NCI-H2107 (cell line): ENCODE measurements at places on chromosomes 16 and 17.

GRCh38 chr16:66442502-66443268 is 15.6 kb downstream of the BEAN1 start:
- no peak for DNase-seq

- DNase-seq = no peak
These were observed 21.8 kb downstream of the CDH8 start for GRCh38 chr16:62014319-62014923.

GRCh38 chr16:4688674-4689045 is 4.7 kb upstream of the NUDT16L1 start:
- no peak for DNase-seq

- DNase-seq = no peak
These were observed 26.4 kb upstream of the CLEC18A start for GRCh38 chr16:69924777-69925191.

DNA sequence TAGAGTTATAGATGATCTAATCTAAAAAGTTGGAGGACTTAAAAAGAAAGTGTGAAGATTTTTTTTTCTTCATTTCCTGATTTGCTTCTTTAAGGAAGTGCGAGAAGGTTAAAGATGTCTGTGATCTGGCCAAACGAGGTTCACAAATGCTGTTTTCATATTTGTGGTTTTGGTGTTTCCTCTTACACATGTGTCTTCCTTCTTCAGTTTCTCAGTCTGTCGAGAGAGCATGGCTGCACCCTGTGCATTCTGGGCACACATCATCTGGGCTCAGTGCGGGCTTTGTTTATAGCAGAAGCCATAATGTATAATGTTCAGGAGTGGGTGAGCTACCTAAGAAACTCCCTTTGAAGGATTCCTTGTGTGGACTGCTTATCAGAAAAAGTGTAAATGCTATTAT is 260.4 kb upstream of the TBX2 start:
- no peak for DNase-seq

- no peak for DNase-seq
These were observed 142.4 kb upstream of the MYOCD start for GRCh38 chr17:12523244-12523643.

GRCh38 chr16:50425648-50426047 is 56.9 kb upstream of the BRD7 start:
- DNase-seq = no peak

DNA sequence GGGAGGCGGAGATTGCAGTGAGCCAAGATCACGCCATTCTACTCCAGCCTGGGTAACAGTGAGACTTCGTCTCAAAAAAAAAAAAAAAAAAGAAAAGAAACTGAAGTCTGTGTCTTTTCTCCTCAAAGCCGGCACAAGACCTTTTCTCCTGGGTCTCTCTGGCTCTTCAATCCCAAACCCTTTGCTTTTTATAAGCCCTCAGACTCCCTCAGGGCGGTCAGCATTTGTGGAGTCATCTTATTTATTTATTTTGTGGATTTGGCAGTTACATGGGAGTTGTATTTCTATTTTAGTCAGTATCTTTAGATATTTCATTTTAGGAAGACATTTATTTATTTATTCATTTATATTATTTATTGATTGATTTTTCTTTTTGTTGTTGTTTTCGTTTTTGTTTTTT is 57.7 kb upstream of the MAP3K14 start:
- DNase-seq = no peak

DNA sequence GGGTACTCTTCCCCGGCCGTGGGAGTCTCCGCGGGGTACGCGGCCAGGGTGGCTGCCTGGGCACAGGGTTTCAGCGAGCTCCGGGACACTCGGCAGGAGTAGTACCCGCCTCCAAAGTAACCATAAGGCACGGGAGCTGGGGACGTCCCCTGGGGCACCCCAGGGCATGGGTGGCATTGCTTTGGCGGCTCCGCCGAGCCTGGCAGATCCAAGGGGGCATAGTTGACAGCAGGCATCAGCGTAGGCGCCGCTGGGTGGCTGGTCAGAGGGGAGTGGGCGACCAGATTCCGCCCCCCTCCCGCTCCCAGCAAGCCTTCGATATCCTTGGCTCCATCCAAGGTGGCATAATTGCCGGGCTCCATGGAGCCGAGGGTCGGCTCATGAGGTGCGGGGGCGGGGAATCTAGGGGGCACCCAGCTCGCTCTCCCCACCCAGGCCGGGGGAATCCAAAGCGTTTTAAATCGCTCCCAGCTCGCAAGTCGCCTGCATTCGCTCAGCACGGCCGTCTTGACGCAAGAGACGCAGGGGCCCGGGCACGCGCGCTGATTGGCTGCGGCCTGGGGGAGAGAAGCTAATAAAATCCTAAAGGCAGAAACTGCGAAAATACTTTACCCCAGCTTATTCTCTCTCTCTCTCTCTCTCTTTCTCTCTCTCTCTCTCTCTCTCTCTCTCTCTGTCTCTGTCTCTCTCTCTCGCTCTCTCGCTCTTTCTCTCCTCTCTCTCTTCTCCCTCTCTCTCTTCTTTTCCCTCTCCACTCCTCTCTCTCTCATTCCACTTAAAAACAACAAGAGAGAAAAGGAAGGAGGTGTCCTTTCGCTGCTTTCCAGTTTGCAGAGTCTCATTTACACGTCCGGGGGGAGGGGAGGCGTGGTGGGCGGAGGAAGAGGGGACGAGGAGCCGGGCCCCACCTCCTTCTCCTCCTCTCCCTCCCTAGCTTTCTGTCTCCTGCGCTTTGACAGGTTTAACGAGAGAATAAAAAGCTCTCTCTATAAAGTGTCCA is at the start of gene HOXB13:
Gene HOXB13 (minus strand): TSS at position 519 of the 1,000 bp plus-strand sequence. CDS start 157 bp downstream, at position 362.
- DNase-seq = no peak

- no peak for DNase-seq
These were observed 816 bp downstream of the HSBP1 start for GRCh38 chr16:83808573-83809014.

GRCh38 chr17:43578404-43578698 is 32.2 kb upstream of the ETV4 start:
- DNase-seq = no peak

DNA sequence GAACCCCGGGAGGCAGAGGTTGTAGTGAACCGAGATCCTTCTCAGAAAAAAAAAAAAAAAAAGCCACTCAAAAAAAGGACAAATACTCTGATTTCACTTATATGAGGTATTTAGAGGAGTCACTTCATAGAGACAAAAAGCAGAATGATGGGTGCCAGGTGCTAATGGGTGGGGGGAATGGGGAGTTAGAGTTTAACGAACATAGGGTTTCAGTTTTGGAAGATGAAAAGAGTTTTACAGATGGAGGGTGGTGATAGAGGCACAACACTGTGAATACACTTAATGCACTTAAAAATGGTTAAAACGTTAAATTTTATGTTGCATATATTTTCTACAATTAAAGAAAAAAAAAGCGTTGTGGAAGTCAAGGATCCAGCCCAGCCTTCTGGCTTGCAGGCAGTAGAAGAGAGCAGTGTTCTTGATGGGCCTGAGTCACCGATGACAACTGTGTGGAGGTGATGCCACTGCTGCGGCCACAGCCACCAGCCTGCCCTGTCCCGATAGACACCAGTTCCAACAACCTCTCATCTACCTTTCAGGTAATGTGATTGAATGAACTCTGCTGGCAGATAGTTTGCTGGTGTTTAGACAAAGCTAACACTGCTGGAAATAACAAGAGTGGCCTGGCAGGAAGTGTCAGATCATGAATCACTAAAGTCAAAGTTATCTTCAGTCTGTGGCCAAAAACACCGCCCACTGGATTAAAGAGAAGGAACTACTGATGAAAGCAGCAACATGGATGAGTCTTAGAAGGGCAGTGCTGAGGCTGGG is 49.9 kb upstream of the COX10 start:
- DNase-seq = no peak

DNA sequence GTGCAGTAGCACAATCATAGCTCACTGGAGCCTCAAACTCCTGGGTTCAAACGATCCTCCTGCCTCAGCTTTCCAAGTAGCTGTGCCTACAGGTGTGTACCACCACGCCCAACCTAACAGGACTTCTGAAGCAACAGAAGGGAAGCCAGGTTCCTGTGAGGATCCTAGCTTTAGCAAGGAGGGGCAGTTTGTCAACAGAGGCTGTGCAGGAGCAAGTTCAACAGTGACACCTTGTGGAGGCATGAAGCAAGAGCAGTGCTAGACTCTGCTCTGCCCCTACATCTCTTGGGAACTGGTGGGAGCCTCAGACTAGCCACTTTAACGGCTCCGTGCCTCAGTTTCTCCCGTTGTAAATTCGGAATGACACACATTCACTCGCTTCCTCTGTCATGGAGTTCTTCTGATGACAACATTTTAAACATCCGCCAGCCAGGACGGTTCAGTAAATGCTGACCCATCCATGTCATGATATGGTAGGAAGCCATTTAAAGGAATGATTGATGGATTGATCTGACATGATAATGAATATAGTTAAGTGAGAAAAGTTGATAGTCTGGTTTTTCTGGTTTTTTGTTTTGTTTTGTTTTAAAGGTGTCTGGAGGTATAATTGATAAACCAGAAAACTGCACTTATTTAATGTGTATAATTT is 218.7 kb downstream of the MRTFB start:
- DNase-seq = no peak

DNA sequence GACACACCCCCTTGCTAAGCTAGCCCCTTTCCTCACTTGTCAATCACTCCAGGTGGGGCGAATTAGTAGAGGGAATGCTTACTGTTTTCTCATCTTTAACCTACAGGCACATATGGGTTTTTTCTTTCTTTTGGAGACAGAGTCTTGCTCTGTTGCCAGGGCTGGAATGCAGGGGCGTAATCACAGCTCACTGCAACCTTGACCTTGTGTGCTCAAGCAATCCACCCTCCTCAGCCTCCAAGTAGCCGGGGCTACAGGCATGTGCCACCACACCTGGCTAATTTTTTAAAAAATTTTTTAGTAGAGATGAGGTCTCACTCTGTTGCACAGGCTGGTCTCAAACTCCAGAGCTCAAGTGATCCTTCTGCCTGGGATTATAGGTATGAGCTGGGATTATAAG is 38.7 kb upstream of the RHBDL3 start:
- no peak for DNase-seq

DNA sequence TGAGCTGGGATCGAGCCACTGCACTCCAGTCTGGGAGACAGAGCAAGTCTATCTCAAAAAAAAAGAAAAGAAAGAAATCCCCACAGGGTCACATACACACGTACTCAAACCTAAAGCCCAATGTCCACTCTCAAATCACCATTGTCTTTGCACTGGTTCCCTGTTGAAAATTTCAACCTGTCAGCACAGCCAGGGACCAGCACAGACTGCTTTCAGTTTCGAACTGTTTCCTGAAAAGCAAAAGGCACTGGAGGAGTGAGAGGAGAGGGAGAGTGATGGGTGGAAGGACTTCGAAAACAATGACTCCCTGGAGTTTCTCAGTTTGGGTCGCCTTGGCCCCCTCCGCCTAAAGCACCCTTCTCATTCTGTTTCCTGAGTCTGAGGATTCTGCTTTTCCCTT is 9.0 kb upstream of the CD300C start:
- DNase-seq = no peak

- no peak for DNase-seq
These were observed 3.3 kb downstream of the UBTF start for GRCh38 chr17:44216173-44216572.

GRCh38 chr16:16143931-16144330 is 79.4 kb downstream of the ABCC6 start:
- DNase-seq = no peak

DNA sequence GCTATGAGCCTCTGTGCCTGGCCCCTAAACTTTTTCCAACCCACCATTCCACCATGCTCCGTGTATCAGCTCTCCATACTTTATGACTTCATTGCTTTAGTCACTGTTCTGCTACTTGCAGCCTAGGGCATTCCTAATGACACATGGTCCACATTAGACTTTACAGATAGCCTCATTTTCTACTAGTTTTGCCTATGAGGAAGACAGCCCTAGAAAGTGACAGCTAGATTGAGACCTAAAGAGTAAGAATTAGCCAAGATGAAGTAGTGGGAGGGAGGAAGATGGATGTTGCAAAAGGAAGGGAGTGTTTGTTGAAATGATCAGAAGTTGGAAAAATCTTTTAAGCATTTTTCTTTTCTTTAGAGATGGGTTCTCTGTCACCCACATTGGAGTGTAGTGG is 11.0 kb downstream of the C16orf54 start:
- no peak for DNase-seq

DNA sequence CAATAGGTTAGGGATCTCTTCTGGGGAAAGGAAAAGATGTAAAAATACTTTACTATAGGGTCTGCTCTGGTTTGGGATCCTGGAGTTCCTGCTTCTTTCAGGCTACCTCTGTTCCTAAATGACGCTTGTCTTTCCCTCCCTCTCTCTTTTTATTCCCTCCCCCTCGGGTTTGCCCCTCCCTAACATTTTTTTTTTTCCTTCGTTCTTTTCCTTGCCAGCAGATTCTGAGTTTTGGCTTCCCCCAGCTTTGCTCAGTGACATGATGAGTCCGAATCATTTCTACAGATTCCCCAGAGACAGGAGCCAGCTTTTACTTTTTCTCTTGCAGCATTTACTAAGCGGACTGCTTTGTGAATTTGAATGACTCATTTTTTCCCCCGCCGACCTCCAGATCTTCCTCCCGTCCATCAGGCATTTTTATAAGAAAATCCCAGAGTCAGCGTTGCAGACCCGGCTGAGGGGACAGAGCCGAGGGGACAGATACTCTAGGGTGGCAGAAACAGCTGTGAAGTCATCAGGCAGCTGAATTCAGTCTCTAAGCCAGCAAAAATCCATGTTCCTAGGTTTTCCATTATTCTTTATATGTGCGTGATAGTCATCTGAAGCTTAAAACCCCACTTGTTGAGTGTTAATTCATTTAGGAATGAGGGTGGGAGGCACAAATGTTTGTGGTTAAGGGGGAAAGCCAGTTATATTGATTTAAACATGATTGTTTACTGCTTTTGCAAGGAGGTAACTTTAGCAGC is at the start of gene TMEM100:
Gene TMEM100 (minus strand): TSS at position 123 of the 746 bp plus-strand sequence. CDS start 1,794 bp downstream, outside the sequence.
- DNase-seq = no peak

DNA sequence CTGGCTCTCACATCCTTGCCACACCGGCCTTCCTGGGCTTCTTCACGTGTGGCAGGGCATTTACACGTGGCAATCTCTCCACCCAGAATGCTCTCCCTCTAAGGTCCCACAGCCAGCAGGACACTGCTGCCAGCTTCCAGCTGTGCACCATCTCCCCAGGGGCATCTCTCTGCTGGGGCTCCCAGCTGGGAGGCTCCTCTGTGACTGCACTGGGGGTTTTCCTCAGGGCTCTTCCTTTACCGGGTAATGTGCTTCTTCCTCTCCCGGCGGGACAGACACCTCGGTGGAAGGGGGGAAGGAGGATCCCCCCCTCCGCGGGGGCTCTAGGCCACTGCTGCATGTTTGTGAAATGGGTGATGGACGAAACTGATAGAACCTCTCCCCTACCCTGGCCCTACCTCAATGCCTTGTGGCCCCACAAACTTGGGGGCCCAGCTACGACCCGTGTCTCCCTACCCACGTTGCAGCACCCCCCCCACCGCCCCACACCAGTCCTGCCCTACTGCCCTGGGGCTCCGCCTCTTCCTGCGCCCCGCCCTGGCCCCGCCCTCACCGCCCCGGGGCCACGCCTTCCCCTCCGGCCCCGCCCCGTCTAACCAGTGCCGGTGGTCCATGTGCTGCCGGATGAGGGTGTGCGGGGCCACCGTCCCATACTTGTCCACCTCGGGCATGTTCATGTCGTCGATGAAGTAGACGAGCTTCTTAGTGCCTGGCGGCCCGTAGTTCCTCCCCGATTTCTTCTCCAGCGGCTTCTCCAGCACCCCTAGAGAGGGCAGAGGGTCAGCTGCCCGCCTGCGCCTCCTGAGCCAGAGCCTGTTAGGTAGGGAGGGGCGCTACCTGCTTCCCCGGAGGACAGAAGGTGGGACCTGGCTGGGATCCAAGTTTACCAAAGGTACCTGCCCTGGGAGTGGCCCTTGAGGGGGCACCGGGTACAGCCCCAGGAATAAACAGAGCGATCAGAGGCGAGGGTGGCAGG is 92.6 kb downstream of the DNAH17 start:
- DNase-seq = no peak

- DNase-seq = no peak
These were observed 6.0 kb downstream of the CLEC16A start for GRCh38 chr16:10950393-10950792.
